Activated naive CD4-positive, alpha-beta T cell treated with anti-CD3 and anti-CD28 coated beads, Interleukin-2, amount 50 U/mL, for 16 hours (primary cell): ENCODE measurements at places on chromosomes 6 and 20.

- DNase-seq = no peak
These were observed 127.9 kb upstream of the NAA20 start for GRCh38 chr20:19889011-19889953.

DNA sequence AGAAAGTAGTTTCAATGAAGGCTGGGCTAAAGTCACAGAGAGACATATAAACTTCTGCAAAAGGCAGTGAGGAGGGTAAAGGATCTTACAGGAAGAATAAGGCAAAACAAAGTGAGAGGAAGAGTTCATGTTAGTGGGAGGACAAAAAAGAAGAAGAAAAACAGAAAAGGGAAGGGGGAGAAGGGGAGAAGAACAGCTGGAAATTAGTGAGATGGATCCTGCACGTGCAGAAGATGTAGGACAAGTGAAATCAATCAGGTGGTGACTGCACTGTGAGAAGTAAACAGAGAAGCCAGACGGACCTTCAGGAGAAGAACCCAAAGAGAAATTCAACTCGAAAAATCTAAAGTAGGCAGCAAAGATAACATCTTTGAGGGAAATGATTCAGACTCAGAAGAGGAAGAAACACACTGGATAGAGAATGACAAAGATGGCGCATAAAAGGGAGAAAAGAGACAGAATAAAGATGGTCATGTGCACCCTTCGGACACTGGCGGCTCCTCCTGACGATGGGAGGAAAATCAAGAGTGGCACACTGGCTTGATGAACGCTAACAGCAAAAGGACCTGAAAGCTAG is 105.9 kb downstream of the MYB start:
- no peak for DNase-seq

- no peak for DNase-seq
These were observed 6.0 kb upstream of the DSP start for GRCh38 chr6:7535498-7535897.

GRCh38 chr6:9801249-9801754 is 613.6 kb downstream of the TFAP2A start:
- no peak for DNase-seq

GRCh38 chr6:56424542-56425083 is 177.2 kb upstream of the COL21A1 start:
- no peak for DNase-seq

DNA sequence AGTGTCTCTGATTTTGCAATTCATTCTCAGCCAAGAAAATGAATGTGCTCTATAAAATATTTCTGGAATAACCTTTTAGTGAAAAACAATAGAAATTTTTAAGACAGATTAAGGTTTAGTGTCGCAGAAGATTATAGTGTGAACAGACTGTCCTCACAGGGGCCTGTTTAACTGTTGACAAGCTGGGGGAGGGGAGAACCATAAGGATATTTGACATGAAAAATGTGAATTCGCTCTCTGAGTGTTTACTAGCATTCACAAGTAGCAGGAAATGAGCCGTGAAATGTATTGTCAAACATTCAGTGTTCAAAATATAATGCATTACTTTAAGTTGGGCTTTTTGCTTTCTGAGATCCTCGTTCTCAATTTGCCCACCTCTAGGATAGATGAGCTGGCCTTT is 134.8 kb upstream of the TSHZ2 start:
- no peak for DNase-seq

- DNase-seq = no peak
These were observed 201.3 kb downstream of the EYS start for GRCh38 chr6:65505736-65506135.

DNA sequence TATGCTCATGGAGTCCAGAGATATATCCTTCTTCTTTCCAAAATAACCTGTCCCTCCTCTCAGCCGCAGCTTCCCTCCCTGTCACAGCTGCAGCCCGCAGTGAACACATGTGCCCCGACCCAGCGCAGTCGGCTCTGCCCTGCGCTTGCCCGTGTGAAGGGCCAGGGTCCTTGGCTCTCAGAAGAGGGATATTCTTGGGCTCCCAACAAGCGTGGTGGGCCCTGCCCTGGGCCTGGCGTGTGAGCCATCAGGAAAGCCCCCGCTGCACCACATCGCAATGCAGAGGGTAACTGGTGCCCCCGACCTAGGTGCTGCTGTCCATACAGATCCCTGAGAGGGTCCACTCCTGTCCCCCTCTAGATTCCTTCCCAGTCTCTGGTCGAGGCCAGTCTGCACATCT is 65.2 kb downstream of the SSR1 start:
- no peak for DNase-seq

DNA sequence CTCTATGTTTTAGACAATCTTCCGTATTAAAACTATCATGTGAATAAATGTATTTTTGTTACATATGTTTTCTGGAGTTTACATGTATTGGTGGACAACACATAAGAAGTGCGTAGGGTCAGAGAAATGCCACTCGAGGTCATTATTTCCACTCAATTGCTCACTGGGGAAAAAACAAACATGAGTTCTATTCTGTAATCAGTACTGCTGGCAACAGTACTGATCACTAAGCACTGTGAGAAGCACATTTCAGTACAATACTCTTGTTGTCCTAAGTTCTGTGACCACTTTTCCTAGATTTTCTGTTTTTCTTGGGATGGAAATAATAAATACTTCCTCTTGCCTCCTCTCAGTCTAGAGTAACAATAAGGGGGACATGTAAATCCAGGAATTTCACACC is 44.5 kb downstream of the UST start:
- DNase-seq = no peak
